ENCODE measurements at places on chromosomes 11 and 22.

DNA sequence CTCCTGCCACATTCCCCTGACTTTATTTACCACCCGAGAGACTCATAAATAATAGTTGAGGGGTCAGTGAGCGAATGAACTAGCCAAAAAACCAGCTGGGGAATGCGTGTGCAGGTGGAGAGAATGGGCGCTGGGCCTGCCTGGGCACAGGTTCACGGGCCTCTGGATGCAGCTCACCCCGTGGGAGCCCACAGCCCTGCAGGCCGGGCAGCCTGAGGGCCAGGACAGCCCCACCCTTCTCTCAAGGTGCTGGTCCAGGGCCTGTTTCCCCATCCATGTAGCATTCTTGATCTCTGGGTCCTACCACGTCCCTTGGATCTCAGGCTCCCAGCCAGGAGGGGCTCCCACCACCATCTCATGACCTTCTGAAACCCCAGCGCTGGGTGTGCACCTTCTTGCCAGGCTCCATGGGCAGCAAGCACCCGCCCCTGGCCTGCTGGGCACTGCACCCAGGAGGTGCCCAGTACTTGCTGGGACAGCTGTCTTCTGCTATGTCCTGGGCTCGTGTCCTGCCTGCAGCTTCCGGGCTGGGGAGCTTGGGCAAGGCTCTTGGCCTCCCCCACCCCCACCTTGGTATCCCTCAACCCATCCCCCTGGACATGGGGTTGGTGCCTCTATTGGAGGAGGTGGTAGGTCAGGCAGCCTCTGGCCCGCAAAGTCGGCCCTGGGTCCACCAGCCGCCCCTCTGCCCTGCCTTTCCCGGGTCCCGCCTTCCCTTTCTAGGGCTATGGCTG is 43.1 kb upstream of the CCDC188 start:
- DNase-seq, result no peak

DNA sequence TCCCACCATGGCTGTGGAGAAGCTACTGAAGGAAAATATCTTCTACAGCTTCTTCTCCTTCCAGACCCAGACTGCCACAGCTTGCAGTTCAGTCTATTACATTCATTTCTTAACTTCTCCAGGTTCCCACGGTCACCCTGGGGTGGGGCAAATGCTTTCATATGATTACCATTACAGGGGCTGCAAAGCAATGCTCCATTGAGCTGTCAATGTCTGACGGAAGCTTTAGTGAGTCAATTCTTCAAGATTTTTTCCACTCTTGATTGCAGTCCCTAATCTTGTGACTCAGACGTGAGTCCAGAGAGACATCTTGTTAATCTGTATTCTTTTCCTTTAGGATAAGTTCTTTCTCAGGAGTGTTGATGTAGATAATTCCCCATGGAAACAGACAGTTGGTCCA is 233.4 kb upstream of the DDI1 start:
- DNase-seq, result no peak

DNA sequence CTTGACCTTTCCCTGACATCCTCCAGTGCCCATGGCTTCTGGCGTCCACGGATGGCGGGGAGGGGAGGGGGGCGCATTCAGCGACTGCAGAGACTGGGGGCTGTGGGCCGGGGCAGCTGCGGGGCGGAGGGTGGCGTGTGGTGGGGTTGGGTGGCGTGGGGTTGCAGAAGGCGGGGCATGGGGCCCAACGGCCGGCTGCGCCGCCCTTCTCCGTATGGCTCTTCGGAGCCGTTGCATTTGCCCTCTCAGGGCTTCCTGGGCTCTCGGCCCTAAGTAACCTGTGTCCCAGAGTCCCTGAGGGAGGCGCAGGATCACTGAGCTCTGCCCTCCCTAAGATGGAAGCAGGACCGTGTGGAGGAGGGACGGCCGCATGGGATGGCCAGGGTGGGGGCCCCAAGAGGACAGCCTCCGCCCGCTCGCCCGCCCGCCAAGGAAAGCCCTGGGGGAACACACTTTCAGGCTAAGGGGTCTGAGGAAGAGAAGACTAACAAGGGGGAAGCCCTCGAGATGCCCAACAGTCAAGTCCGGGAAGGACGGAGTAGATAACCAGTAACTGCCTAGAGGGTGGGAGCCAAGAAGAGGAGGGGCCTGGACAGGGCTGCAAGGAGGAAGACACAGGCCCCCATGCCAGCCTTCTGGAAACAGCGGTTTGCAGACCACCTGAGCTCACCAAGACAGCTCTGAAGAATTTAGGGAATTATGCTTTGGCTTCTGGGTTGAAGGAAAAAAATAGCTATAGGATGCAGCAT is 9.2 kb upstream of the AIFM3 start:
- peak; percentile 30 for DNase-seq

DNA sequence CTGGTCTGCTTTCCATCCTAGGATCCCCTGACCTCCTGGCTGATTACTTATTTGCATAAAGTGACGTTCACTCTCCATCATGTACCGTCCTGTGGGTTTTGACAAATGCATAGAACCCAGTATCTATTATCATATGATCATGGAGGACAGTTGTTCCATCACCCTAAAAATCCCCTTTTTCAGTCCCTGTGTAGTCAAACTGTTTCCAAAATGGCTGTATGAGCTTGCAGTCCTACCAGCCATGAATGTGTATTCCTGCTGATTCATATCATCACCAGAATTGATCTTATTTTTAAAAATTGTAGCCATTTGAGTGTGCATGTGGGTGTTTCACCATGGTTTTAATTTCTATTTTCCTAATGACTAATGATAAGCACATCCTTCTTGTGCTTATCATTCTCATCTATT is 108.8 kb downstream of the MPPED1 start:
- DNase-seq, result no peak

DNA sequence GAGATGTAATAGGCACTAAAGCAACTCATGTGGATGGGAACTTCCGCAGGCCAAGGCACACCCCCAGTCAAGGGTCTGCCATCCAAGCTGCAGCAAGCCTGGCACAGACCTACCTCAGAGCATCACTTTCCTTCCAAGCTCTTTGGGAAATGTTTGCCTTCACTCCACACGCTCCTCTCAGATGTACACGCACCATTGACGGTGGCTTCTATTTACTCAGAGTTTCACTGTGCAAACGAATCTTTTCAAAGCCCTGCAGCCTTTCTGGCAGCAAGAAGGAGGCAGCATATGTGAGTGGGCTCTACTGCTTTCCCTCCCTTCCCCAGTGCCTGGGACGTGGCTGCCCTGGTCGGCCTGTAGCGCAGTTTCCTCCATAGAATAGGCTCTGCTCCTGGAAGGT is 60.9 kb upstream of the USP47 start:
- DNase-seq, result no peak

DNA sequence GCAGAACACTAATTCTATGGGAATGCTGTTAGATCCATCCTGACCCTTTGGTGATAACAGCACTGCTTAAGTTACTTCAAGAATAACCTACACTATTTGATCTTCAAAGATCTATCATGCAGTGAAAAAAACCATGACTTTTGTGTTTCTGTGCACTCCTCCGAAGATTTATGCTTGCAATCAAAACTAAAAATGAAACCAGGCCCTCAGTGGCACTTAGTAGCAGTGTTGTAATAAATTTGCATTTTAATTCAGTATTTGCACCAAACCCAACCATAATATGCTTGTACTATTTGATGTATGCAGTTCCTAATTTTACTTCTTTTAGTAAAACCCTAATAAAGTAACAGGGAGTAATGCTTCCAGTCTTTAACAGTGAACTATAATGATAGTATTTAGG is 130.7 kb downstream of the SOX6 start:
- no peak for DNase-seq

- DNase-seq, result no peak
These were observed 43.9 kb downstream of the CCDC34 start for GRCh38 chr11:27319072-27319471.

DNA sequence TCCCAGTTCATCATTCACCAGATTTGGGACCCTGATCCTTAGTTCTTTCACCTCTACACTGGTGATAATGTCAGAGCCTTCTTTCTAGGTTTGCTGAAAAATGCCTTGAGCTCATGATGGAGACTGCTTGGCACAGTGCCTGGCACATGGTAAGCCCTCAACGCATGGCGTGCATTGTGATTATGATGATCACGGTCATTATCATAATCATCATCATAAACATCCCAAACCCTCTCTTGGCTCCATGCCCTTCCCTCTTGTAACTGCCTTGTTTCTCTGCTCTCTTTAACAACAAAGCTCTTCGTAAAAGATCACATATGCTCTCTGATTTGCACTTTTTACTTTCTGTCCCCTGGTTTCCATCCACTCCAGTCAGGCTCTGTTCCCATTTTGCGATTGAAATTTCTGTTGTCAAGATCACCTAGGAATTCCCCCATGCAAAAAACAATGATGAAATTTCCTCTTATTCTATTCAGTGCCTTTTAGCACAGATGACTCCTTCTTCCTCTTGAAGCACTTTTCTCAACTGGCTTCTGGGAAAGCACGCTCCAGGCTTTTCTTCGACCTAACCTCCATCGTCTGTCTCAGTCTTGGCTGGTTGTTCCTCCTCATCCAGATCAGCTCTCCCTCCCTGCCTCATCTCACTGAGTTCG is 479.1 kb downstream of the OPCML start:
- DNase-seq, result no peak

GRCh38 chr11:73374151-73374550 is 2.0 kb upstream of the RELT start:
- DNase-seq, result no peak

DNA sequence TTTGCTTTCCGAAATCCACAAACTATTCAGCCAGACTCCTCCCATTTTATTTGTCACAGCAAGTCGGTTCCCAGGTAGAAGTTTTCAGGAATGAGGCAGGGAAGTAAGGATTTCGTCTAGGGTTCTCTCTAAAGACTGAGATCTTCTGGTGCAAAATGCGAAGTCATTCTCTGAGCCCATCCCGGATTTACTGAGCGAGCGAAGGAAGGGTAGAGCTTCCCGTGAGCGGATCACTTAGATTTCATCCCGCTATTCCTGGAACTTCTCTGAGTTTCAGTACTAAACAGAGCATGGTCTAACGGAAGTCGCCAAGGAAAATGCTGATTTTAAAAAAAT is 3.1 kb upstream of the CALCA start:
- no peak for DNase-seq

- no peak for DNase-seq
These were observed 59.1 kb upstream of the SCUBE2 start for GRCh38 chr11:9150501-9150900.

- no peak for DNase-seq
These were observed 3.9 kb upstream of the RAB38 start for GRCh38 chr11:88179141-88179540.

- DNase-seq, result no peak
These were observed 69.3 kb downstream of the SHANK2 start for GRCh38 chr11:71182791-71183677.

DNA sequence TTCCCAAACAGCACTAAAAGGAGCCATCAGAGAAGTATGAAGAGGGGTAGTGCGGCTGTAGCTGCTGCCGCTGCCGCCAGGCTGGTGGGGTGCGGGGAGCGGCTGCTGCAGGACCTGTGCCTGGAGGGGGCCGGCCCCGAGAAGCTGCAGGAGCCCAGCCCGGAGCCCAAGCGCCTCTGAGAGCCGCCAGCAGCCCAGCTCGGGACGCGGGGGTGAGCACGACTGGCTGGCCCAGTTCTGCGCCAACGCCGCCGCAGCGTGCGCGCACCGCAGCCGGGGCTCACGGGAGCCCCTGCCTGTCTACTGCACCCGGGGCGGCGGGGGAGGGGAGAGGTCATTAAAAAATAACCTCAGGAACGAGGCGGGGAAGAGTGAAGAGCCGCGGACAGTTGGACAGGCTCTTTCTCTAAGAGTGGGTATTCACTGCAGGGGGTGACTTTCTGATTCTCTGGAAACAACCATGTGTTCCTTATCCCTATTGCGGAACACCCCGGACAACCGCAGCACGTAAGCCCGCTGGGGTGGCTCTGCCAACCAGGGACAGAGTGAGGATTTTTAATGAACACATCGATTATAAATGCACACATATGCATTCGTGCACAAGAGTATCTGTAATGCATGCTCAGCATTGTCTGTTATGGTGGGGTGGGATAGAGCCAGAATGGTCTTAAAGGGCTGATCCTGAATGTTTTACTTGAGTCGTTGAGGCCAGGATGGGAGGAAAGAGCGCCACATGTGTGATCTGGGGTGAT is 453 bp downstream of the GAS2 start:
- no peak for DNase-seq

GRCh38 chr11:74604311-74604710 is 11.9 kb downstream of the POLD3 start:
- no peak for DNase-seq

GRCh38 chr22:17285656-17286055 is 66.4 kb upstream of the ADA2 start:
- DNase-seq, result no peak

GRCh38 chr11:121538054-121538453 is 85.3 kb upstream of the SORL1-AS1 start:
- no peak for DNase-seq

GRCh38 chr11:112620621-112621394 is 340.4 kb upstream of the NCAM1 start:
- DNase-seq, result no peak

- no peak for DNase-seq
These were observed 32.3 kb downstream of the MTMR2 start for GRCh38 chr11:95891423-95892170.

DNA sequence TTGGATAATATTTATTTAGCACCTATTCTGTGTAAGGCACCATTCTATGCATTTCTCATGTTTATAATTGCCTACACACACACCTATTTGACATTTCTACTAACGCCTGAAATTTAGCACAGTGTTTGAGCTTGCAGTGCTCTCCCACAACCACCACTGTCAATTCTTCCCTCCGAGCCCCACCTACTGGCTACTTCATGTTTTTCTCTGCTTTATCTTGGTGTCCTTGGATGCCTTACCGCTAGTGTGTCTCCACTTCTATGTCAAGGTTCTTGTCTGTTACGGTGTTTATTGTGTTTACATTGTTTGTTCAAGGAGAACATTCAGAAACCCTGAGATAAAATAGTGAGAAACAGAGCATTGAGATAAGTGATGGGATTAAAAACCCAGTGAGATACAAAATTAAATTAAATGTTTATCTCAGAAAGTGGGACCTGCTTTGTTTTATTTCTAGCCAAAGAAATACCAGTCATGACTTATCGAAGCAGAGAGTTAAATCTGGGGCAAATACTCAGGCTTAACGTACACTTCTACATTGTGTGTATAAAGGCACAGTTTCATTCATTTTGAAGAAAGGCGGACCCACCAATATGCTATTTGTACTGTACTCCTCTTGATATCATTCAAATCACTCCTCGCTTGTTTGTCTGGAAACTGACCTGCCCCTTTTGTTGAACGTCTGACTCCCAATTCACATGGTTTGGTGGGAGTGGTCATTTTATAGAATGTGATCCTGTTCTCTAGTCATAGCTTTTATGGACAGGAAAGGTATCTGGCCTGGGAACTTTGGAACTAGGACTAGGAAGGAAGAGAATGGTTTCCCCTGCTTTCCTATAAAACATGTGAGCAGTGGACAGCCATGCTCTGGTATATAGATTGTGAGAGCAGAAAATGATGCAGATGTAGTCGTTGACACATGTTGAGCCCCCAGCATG is 39.2 kb upstream of the SLC36A4 start:
- peak; percentile 41 for DNase-seq

GRCh38 chr11:20634044-20634443 is 34.6 kb downstream of the SLC6A5 start:
- no peak for DNase-seq

GRCh38 chr11:8810540-8811301 is 100.3 kb upstream of the AKIP1 start:
- peak; percentile 50 for DNase-seq

GRCh38 chr22:35978889-35979288 is 49.7 kb downstream of the RBFOX2 start:
- no peak for DNase-seq
